M059J (cell line): ENCODE measurements at places on chromosomes 5 and 9. TPM values are rescaled to one million over a fixed set of nuclear protein-coding genes. Genes with fewer than 3 reads are reported as not detected.

DNA sequence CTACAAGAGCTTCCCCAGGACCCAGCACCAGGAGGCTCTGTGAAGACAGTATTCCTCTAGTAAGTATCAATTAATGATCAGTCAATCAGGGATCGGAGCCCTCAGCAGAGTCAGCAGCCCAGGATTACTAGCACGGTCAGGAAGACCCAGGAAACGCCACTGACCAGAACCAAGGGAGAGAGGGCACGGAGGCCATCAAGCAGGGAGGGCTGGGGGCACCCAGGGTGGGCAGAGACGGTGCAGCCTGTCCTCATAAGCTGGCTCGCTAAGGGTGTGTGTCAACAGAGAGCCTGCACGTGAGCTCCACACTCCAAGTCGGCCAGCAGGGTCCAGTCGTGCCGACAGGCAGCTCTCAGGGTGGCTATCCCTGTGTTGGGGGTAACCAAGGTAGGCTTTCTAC, 29.0 kb downstream of the VAV2 start:
- DNase-seq = no peak

DNA sequence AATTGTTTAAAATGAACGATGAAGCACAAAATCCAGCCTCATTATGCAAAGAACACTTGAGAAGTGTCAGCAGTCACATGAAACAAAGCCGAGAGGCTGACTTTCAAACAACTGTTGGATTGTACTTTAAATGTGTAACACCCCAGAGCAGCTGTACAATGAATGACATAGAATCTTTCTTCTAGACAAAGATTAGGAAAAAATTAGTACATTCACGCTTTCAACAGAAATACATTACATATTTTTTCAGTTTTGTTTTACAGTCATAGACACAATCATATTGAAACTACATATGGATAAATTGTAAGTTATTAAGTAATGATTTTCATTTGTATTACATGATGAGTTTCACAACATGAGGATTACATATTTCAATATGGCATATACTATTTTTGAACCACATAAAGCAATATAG, 10.6 kb upstream of the AGXT2 start:
- DNase-seq = no peak

DNA sequence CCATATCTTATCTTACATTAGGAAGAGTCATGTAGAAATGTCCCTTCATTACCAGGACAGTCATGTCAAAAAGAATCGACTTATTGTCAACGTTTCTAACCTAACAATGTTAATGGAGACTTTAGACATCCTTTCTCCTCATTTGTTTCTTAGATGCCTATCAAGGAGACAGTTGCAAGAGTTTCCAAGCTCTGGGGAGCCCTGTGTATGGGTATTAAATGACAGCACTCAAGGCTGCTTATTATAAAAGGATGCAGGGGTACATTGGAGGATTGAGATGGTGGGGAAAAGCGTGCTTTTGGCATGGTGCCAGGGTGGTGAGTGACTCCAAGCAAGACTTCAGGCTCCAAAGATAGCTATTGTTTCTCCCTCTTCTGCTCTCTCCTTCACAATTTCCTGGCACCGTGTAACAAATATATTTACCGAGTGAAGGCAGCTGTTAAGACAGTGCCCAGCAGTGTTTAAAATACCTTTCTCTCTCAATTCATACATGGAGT, 461.3 kb upstream of the CLINT1 start:
- DNase-seq = no peak

DNA sequence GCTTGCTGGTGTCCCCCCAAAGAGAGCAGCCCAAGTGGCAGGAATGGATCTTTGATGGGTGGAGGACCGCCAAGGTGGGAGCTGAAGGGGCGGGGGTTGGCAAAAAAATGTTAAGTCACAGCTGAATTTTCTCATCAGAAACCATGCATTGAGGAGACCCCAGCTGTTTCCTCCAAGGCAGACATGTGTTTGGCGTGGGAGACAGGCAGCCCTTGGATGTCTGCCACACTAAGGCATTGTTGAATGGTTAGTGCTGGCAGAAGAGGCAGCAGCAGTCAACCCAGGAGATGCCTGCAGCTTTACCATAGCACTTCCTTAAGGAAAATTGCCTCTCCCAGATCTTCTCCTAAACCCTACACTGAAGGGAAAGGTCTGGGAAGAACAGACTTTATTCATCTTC, 394.9 kb upstream of the CD180 start:
- DNase-seq = no peak

DNA sequence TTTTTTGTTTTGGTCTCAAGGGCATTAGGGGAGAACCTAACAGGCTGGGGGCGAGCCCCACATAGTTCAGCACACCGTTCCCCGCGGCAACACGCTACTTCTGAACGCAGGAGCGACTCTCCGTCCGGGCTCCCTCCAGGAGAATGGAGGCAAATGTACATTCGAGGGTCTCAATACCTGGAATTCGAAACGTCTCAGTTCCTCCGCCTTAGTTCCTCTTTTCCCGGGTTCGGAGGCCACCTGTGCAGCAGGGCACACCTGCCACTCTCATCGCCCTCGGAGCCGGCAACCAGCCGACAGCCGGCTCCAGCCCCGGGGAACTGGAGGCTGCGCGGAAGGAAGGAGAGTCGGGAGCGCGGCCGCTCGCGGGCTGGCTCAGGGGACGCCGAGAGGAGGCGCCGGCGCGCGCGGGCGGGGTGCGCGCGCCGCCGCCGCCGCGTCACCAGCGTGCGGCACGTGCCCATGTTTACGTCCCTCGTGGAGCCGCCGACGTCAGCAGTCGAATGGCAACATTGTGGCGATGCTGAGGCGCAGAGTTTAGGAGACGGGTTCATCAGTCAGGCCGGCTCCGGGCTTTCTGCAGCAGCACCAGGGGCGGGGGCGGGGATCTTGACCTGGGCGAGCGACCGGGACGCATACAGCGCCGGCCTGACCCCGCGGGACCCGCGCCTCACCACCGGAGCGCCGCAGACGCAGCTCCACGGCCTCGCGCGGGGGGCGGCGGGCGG, at the start of gene JMY:
JMY (plus strand) TSS at position 498 of the 728 bp plus-strand sequence. CDS start 520 bp downstream, outside the sequence.
- peak; percentile 79 for DNase-seq

GRCh38 chr5:112018846-112019245, 261.9 kb upstream of the NREP start:
- DNase-seq = no peak

CLTA gene
- total RNA-seq = 432 and 496 TPM in 2 replicates

SLC35A4 gene
- 29.4 and 33.5 TPM in 2 replicates for total RNA-seq

ZNF367 gene
- total RNA-seq = 18.5 and 28.3 TPM in 2 replicates

RNF14 gene
- 24.7 and 78.2 TPM in 2 replicates for total RNA-seq

PCDHB6 gene
- total RNA-seq = 0.49 and 0.62 TPM in 2 replicates

GM2A gene
- total RNA-seq = 24.1 and 30.9 TPM in 2 replicates
